ENCODE measurements at places on chromosomes 4 and X. TPM values are rescaled to one million over a fixed set of nuclear protein-coding genes. Genes with fewer than 3 reads are reported as not detected.

Gene TLR6
- 0.88 TPM for polyA plus RNA-seq

Gene EDNRA
- polyA plus RNA-seq: 0.53 TPM

Gene MXRA5
- polyA plus RNA-seq: 1.00 TPM

Gene RS1
- not detected for polyA plus RNA-seq
